ENCODE measurements at places on chromosomes 3 and 15. TPM values are rescaled to one million over a fixed set of nuclear protein-coding genes. Genes with fewer than 3 reads are reported as not detected.
A peak's percentile ranks its signal among the peaks of the same experiment; 100 is the strongest.

- no peak for DNase-seq
Observed at GRCh38 chr3:78066287-78066686, 1026.4 kb downstream of the ROBO2 start.

- DNase-seq = no peak
Observed at GRCh38 chr3:166634091-166634746, 745.9 kb downstream of the ZBBX start.

GRCh38 chr3:172546105-172546504, 22.9 kb upstream of the TNFSF10 start:
- DNase-seq = no peak

Gene BRK1
- total RNA-seq = 331 TPM

DNA sequence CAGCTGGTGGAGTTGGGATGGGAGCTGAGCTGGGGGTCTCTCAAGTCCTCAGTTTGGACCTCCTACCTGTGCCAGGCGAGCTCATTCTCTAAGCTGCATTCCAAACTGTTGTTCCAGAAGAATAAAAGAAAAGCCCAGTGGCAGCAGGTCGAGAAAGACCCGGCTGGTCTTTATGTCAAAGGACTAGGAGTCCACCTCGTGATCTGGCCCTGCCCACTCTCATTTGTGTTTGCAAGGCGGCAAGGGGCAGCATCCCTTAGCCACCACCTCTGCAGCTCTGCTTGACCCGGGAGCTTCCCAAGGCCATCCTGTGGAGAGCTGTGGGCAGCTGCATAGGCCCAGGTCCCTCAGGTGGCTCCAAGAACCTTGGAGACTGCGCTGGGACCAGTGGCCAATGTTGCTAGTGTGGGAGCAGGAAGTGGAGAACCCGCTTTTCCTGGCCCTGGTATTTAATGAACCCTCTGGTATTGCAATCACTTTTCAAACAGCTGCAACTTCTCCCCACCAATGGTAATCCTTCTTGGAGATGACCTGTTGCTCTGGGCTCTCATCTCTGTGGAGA, 30.9 kb downstream of the KY start:
- DNase-seq = no peak

- DNase-seq = peak; percentile 77
Observed at GRCh38 chr3:148955544-148956346, 35.6 kb upstream of the GYG1 start.

DNA sequence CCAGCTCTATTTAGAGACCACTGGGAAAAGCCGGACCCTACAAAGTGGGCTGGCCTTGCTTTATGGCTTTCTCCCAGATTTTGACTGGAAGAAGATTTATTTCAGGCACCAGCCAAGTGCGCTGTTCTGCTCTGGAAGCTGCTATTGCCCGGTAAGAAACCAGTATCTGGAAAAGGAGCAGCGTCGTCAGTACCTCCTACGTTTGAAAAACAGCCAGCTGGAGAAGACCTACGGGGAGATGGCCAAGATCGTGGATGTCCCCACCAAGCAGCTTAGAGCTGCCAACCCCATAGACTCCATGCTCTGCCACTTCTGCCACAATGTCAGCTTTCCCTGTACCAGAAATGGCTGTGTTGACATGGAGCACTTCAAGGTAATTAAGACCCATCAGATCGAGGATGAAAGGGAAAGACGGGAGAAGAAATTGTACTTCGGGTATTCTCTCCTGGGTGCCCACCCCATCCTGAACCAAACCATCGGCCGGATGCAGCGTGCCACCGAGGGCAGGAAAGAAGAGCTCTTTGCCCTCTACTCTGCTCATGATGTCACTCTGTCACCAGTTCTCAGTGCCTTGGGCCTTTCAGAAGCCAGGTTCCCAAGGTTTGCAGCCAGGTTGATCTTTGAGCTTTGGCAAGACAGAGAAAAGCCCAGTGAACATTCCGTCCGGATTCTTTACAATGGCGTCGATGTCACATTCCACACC, 60.9 kb downstream of the PXYLP1 start:
- no peak for DNase-seq

DNA sequence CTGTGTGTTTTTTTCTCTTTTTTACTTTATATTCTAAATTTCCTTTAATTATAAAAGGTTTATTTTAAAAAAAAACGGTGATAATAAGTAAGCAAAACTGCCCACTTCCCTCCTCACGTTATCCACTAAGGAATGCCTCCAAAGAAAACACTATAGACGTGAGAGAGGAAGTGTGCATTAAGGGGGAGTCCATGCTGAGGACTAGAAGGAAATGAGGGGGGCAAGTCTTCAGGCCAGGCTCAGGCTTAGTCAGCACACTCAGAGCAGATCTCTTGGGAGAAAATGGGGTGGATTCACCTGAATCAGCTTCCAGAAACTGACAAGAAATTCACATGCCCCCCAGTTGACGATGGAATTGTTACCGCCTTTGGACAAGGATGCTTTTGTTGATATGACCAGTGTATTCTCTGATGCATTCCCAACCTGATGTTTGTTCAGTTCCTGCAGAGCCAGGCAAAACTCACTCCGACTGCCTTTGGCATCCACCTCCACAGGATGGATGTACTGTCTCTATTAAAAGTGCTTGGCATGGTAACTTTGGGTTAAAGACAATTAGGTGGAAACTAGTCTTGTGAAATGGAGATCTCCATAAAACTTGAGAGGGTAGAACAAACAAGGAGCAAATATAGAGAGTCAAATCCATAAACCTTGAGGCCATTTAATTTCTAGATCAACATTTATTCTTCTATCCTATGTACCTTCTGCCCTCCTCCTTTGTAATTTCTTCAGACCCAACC, 167.8 kb downstream of the MYRIP start:
- no peak for DNase-seq

GRCh38 chr15:89123181-89123525, 34.9 kb downstream of the ABHD2 start:
- DNase-seq = peak; percentile 87
